ENCODE measurements at places on chromosomes 16 and 17. TPM values are rescaled to one million over a fixed set of nuclear protein-coding genes. Genes with fewer than 3 reads are reported as not detected.

GRCh38 chr16:4640572-4641305 lies 16.1 kb downstream of the MGRN1 start:
- no peak for DNase-seq

DNA sequence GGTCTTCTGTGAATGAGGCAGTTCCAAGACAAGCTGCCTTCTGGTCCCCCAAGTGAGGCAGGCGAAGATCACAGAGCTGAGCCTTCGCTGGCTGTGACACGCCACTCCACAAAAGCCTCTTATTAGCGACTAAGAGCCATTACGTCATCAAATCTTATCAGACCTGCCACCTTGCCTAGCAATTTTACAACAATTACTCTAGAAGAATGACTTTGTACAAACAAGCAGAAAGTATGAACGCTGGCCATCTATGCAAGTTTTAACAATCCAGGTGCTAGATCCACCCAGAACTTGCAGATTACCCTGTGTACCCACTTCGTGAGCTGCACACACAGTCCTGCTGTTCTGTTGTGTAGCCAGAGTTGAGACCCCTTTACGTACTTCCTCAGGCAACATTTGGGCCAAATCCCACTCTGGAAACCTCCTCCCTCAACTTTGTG lies 3.8 kb upstream of the ICAM2 start:
- DNase-seq: no peak

- peak; percentile 62 for DNase-seq
These were observed 1.1 kb upstream of the ADCY7 start for GRCh38 chr16:50265260-50265659.

DNA sequence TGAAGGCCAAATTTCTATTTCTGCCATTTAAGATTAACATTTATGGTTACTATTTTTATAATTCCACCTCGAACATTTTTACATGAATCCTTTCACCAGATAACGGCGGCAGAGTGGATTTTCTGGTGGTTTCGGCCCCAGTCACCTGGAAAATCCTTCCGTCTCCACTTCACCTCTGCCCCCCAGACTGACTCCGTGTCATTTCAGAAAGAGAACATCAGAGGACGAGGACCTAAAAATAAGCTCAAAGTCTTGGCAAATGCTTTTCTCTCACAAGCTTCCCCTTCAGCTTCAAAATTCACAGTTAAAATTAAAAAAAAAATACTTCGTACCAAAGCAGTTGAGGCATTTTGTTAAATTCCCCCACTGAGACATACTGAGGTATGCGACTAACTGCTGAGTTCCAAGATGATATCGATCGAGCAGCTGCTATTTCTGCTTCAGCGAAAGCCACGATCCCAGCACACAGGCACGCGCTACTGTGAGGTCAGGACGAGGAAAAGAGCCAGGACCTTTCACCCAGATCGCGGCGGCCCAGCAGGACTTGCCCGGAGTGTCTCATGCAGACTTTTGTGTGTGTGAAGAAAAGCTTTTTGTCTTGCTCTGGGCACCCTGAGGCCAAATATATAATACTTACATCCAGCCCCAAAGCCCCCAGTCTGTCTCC lies 36.8 kb downstream of the ASPA start:
- no peak for DNase-seq

- DNase-seq: peak; percentile 68
These were observed 1.7 kb downstream of the MYOCD start for GRCh38 chr17:12667299-12667958.

DNA sequence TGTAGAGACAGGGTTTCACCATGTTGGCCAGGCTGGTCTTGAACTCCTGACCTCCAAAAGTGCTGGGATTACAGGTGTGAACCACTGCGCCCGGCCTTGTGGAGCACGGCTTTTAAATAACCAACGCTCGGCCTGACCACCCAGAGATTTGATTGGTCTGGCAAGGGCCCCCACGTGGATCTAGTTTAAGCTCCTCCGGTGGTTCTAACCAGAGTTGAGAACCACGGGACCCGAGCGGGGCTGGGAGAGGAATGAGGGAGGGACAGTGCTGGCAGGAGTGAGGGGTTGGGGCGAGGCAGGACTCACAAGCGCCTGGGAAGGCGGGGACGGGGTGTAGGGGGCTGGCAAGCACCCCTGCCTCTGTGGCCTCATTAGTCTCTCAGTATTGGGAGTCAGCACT lies 3.0 kb downstream of the NLRC3 start:
- no peak for DNase-seq

DNA sequence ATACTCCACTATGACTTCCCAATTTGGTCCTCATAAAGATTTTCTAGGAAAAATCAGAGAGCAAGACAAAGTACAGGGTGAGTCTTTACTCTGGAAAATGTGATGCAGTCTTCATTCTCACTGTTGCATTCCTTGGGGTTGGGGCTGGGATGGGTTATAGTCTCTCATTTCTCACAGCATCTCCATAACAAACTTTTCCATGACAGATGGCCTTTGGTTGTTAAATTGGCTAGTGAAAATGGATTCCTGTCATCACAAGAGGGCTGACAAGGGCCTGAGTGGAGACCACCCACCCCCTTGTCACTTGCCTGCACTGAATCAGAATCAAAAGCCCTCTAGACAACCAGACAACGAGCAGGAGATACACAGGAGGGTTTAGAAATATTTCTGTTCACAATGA lies 174.6 kb downstream of the AATF start:
- DNase-seq: no peak

DNA sequence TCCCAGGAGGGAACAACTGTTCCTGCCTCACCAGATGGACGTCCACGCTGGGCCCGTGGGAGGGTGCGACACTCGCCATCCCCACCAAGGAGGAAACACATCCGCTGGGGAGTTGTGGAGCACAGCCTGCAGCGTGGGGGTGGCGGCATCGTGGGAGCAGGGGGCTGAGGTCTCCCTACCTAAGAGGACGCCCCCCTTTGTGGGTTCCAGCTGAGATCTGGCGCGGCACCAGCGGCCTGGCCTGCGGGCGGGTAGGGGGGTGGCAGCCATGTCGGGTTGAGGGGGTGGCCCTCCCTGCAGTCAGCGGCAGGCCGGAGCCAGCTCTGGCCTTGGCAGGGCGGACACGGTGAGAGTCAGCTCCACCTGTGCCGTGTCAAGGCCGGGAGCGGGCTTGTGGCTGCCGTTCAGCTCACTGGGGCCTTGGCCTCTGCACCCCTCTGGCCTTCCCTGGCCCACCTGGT lies 116.7 kb upstream of the CIBAR2 start:
- DNase-seq: no peak

- DNase-seq: no peak
These were observed 308.1 kb upstream of the MYOCD start for GRCh38 chr17:12357600-12357999.

DNA sequence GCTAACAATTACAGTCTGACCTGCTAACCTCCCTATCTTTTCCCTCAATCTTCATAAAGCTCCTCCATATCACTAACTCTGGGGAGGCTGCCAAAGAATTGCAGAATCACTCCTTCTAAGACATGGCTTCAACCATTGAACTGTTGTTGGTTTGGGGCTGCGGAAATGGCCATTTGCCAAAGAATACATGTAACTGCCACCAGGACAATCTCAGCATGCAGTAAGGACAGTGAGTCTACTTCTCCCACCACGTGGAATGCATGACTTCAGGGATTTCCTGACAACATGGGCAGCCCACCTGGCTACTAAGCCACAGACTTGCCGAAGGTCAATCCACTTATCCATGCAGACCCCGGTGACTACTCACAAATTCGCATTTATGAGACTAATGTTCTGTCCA lies 104.3 kb upstream of the NUDT7 start:
- no peak for DNase-seq

DNA sequence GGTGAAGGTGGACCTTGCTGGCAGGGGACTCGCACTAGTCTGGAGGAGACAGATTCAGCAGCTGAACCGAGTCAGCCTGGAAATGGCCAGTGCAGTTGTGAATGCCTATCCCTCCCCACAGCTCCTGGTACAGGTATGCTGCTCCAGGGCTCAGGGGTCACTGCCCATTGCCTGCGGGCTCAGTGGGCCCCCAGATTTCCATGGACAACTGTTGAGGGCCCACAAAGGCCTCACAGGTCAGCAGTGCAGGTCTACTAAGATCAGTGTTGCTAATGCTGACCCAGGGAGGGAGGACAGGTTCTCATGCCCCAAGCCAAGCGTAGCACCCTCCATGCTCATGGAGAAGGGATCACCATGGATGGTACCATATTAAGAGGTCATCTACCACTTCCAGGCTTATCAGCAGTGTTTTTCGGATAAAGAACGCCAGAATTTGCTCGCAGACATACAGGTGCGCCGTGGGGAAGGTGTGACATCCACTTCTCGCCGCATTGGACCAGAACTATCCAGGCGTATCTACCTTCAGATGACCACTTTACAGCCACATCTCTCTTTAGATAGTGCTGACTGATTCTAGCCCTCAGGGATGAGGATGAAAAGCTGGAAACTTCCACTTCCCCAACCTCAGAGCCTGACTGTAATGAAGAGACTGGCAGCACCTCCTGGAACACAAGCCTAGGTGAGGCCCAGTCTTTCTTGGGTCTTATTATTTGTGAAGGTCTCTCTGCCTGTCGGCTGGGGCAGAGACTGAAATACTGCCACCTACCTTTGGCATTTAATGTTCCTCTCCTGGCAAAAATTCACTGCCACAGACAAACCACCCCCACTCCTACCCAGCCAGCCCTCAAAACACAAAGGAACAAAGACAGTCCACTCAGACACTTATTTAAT lies 7.6 kb downstream of the EME1 start:
- no peak for DNase-seq

GRCh38 chr17:27612160-27612770 lies 18.7 kb upstream of the LGALS9 start:
- DNase-seq: no peak

- DNase-seq: no peak
These were observed 7.6 kb upstream of the PKMYT1 start for GRCh38 chr16:2987833-2988232.

GRCh38 chr17:68955181-68955841 lies at the start of gene ABCA8:
ABCA8 (minus strand) TSS chr17:68955392; CDS start chr17:68942034, 13,358 bp downstream.
- no peak for DNase-seq

GRCh38 chr17:8125154-8125946 lies 1.4 kb upstream of the HES7 start:
- DNase-seq: peak; percentile 94

DNA sequence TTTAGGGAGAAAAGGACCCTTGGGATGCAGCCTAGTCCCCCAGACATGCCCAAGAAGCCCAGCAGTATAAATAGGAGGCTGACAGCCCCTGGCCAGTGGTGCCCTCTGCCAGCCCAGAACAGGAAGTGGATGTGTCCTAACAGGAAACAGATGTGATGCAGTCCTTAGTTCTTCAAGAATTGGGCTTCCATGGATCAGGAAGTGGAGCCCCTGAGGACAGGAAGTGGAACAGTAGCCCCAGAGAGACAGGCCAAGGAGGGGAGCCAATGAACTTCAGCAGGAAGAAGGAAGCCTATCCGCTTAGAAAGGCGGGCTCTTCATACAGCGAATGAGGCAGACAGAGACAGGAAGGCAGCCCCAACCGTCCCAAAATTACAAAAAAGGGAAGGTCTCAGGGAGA lies 7.2 kb downstream of the CTF1 start:
- no peak for DNase-seq

GRCh38 chr16:85600530-85601271 lies 12.4 kb upstream of the GSE1 start:
- DNase-seq: no peak

Gene SOCS7
- 26.5 TPM for total RNA-seq

Gene NPB
- total RNA-seq: not detected

Gene PLA2G10
- total RNA-seq: not detected

Gene SLC26A11
- total RNA-seq: 7.4 TPM

Gene C16orf92
- not detected for total RNA-seq

Gene AGRP
- not detected for total RNA-seq

Measured in Karpas-422 (cell line).